ENCODE measurements at places on chromosomes 1 and 21.

- no peak for DNase-seq
Observed at GRCh38 chr1:108592030-108592759, 32.3 kb downstream of the EEIG2 start.

GRCh38 chr1:168491527-168492164, 52.2 kb downstream of the XCL2 start:
- no peak for DNase-seq

- no peak for DNase-seq
Observed at GRCh38 chr1:53087332-53088285, 25.6 kb downstream of the PODN start.

GRCh38 chr21:41399246-41399800, 26.7 kb upstream of the MX1 start:
- no peak for DNase-seq

GRCh38 chr1:230310381-230311163, 115.6 kb downstream of the PGBD5 start:
- DNase-seq = no peak

DNA sequence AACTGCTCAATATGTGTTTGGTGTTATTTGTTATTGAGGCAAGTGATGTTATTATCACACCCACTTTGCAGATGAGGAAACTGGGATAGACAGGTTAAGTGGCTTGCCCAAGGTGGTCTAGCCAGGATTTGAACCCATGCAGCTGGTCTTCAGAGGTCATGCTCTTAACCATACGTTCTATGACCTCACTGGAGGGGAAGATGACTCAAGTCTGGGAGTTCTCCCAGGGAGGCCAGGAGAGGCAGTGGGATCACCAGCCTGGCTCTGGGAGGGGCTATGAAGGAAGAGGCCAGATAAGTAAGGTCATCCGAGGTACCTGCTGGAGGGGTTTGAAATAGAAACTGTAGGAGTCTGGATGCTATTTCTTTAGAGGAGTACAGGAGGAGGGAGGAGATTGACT, 95.3 kb downstream of the NAV1 start:
- DNase-seq = no peak

GRCh38 chr1:116466810-116467557, 93.9 kb downstream of the ATP1A1 start:
- no peak for DNase-seq

- no peak for DNase-seq
Observed at GRCh38 chr1:10727751-10728232, 68.7 kb downstream of the CASZ1 start.

DNA sequence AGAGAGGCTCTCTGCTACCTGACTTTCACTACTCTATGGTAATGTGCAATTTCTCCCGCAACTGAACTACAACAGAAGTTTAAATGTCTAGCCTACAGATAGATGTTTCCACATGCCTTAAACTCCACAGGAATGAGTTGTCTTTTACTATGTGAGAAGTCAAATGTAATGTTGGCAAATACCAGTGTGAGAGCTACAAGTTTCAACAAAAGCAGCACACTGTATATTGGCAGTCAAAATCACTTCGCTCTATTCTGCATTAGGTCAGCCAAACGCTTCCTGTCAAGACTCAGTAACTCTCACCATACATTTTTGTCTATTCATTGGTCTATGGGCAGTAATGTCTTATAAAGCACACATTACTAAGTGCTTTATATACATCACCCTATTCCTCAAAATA, 41.9 kb downstream of the LUZP1 start:
- no peak for DNase-seq

DNA sequence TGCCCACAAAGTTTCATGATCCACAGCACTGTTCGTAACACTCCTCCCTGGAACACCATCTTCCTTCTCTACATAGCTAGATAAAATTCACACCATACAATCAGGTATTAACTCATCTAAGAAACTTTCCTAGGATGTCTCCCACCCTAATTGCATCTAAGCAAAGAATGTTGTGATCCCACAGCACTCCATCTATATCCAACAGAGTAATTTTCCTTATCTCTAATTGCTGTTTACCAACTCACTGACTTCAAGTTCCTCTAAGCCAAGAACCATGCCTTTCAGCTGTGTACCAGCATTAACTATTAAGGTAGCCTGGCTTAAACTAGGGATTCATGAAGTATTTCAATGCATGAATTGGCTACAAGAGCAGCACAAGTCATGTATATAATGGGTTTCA, 114.2 kb downstream of the SIPA1L2 start:
- no peak for DNase-seq

- no peak for DNase-seq
Observed at GRCh38 chr1:9014475-9015375, 11.5 kb downstream of the SLC2A7 start.

- DNase-seq = no peak
Observed at GRCh38 chr1:201553496-201554189, 14.7 kb downstream of the NAV1 start.

DNA sequence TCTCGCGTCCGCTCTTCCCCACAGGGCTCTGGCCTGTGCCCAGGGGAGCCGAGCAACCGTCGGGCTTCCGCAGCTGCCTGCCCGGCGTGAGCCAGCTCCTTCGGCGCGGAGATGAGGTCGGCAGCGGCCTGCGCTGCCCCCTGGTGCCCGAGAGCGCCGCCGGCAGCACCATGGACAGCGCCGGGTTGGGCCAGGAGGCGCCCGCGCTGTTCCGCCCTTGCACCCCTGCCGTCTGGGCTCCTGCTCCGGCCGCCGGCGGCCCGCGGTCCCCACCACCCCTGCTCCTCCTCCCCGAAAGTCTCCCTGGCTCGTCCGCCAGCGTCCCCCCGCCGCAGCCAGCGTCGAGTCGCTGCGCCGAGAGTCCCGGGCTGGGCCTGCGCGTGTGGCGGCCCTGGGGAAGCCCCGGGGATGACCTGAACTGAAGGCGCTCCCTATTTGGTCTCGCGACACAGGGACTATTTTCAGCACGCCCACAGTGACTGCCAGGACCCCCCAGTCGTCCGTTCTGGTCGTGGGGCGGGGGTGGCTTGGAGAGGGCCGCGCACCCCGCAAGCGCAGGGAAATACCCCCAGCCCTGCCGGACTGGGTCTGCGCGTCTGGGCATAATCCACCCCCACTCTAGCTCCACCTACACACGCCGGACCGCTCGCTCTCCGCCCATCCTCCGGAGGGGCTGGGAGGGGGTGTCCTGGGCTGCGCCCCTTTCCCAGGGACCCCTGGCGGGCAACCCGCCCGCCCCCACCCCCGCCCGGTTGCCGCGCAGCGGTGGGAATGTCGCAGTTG, 1.3 kb downstream of the HES3 start:
- DNase-seq = peak; percentile 44

GRCh38 chr1:228356897-228357680, 49.5 kb downstream of the TRIM11 start:
- DNase-seq = no peak

DNA sequence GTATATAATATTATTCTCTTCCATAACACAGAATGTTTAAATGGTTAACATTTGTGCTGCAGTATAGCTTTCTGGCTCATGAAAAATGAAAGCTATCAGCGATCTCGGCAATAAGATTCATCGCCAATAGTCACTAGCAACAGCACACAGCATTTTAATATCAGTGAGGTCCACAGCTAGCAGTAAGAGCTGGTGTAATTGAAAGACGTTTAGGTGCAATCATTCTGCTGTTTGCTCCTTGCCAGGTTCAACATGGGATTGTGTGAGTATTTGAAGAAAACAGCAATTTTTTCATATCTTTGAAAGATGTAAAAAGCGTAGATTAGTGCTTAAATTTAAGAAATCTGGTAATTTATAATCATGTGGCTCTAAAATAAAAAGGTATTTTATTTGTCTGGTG, 20.1 kb downstream of the PRKACB start:
- DNase-seq = no peak

DNA sequence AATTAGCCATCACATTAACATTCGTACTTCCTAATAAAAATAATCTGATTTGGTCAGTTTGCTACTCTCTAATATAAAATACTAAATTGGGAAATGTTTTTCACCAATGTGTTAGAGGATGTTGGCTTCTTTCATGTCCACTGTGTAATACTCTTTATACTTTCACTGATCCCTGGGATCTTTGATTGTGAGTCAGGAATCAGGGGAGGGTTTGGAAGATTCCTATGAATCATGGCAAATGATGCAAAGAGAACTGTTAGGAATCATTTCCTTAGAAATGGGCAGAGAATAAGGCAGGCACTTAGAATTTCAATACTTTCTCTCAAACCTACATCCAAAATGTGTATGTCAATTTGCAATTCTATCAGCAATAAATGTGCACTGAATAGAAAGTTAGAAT, 31.0 kb downstream of the KRTAP24-1 start:
- DNase-seq = no peak

- no peak for DNase-seq
Observed at GRCh38 chr1:54460351-54460750, 54.2 kb upstream of the SSBP3 start.

DNA sequence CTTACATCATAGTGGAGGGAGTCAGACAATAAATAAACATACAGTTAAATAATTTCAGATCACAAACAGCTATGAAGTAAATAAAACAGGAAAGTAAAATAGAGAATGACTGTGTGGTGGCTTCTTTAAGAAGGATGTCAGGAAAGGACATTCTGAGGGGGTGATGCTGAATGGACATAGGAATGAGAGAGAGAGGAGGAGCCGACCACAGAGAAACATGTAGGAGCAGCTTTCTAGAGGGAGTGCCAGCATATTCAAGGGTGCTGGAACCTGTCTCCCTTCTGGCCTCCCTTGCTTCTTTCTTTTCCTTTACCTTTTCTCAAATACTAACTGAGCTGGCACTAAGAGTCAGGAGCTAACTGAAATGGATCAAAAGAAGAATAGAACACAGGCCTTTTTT, 20.5 kb upstream of the BCL10 start:
- DNase-seq = no peak

DNA sequence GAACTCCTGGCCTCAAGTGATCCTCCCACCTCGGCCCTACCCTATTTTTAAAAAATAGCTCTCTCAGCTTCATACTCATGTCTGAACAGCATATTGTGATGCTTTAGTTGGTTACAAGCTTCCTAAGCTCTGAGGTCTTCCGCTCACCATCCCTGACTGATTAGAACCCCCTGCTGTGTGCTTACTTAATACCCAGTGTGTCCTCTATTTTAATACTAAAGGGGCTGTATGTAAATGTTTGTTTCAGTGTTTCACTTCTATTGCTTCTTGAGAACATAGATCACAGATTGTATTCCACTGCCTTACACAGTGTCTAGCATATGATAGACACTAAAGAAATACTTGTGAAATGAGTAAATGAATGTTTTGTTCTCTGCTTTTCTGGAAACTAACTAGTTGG, 29.8 kb downstream of the ZYG11B start:
- DNase-seq = no peak

- no peak for DNase-seq
Observed at GRCh38 chr1:215001419-215002021, 81.0 kb upstream of the KCNK2 start.

- DNase-seq = no peak
Observed at GRCh38 chr1:243216741-243217140, 38.3 kb downstream of the CEP170 start.

GRCh38 chr1:27406362-27406680, 13.9 kb downstream of the GPR3 start:
- DNase-seq = no peak

- DNase-seq = no peak
Observed at GRCh38 chr1:200179781-200180160, 152.3 kb downstream of the NR5A2 start.

GRCh38 chr21:28738882-28739281, 253.8 kb downstream of the LTN1 start:
- DNase-seq = no peak

Measured in substantia nigra (tissue), 51 donors.